ENCODE measurements at places on chromosomes 6 and 20.

DNA sequence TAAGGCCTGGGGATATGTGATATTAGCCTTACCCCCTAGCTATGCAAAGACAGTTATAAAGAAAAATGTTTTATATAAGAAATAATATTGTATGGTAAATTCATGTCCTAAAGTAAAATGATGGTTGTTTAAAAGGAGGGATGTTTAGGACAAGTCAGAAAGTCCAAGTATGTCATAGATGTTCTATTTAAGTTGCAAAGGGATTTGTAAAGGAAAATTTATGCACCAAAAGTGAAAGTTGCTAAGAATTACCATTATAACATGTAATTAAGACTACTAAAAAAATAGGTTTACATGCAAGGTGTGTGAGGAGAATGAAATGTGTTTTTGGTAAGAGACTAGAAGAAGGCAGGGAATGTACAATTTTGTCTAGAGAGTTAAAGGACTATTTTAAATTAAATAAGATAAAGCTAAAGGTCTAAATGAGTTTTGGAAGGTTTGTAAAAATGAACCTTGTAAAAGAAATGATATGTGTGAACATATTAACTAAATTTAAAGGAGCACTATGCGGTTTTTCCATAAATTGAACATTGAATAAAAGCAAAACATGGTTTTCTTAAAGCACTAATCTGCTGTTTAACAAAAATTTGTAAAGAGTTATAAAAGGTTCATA lies 22.7 kb upstream of the GOPC start:
- no peak for DNase-seq

DNA sequence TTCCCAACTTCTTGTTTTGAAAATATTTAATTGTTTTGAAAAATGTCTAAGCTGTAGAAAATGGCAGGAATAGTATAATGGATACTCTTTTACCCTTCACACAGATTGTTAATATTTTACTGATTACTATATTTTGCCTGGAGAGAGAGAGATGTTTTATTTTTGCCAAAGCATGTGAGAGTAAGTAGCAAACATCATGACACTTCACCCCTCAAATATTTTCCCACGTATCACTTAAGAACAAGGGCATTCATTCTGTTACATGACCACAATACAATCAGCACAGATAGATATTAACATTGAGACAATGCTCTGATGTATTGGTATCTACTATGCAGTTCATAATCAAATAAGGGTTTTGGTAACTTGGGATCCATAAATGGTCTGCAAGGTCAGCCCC lies 116.5 kb downstream of the CCDC170 start:
- no peak for DNase-seq

- DNase-seq, result no peak
Measured at GRCh38 chr6:113276601-113277000, 580.5 kb upstream of the MARCKS start.

DNA sequence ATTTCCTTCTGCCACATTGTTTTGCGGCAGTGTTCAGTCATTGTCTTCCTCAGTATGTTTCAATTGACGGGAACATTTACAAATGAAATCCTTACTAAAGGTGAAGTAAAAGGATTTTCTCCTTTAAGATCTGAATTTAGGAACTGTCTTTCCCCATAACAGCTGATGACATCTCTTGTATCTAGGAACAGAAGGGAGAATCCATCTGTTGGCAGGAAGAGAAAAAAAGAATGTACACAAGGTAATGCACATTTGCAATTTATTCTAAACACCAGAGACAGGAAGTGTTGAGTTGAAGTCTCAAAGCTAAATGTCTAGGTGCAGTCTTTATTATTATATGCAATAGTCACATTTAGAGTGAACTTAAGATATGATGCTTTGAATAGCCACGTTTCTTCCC lies 334.5 kb downstream of the HDGFL1 start:
- no peak for DNase-seq

DNA sequence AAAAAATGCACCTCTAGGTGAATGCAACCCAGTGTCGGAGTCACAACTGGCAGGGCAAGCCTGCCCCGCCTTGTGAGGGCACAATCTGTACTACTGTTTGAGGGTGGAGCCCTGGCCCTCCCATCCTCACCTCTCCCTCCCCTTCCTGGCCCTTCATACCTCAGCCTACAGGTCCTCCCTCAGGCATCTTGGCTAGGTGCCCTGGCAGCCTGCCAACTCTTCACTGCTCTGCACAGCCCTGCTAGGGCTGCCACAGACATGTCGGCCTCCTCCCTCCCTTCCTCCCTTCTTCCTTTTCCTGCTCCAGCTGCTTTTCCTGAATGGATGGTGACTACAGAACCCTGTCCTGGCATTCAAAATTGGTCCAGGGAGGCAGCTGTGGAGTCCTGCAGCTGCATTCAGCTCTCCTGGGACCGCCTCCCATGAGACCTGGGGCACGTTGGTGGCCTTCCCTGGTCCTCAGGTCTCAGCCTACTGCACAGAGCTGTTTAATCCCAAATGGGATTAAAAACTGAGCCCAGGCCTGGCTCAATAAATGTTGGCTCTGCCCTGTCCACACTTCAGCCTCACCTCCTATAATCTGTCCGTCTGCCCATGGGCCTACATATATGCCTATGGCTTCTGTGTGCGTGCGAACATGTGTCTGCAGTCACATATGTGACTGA lies 52.7 kb downstream of the CDH22 start:
- no peak for DNase-seq

DNA sequence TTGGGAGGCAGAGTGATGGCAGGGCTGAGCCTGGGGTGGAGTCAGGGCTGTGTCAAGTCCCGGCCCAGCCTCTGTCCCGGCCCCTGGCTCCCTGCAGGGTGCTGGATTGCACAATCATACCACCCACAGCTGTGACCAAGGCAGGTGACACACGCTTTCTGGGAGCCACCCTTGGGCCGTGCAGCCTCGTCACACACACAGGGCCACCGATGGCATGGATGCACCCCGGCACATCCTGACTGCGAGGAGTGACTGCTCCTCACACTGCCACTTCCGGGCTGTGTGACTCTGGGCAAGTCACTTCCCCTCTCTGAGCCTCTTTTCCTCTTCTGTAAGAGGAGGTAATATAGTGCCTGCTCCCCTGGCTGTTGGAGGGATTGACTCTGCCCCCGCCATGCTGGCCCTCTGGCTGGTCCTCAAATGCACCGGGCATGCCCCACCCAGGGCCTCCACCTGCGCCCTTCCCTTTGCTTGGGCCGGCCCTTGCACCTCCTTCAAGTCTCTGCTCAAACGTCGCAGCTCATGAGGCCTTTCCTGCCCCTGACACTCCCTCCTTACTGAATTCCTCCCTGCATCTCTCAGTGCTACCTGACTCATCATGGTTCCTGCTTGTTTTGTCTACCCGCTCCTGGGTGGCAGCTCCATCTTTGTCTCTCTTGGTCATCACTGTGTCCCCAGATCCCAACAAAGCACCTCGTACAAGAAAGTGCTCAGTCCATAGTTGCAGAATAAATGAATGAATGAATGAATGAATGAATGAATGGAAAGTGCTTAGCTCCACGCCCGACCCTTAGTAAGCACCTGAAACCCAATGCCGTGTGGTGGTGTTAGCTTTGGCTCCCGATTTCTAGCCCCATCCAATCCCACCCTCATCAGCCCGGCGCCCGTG lies 93.5 kb downstream of the CEBPB start:
- DNase-seq, result no peak

DNA sequence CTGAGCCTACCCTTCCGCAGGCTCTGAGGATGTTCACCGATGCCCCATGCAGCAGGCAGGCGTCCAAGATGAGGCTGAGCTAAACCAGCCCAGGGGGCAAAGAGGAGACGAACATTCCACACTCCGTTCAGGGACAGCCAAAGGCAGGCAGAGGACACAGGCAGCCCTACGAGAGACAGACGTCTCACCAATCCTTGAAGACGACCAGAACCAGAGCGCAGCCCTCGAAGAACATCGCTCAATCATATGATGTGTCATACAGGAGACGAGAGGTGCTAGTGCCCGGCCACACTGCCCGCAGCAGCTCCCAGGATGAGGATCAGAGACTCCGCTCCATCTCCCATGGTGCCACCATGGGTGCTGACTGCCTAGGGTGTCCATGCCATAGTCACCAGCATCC lies 35.6 kb upstream of the TMEM181 start:
- no peak for DNase-seq

DNA sequence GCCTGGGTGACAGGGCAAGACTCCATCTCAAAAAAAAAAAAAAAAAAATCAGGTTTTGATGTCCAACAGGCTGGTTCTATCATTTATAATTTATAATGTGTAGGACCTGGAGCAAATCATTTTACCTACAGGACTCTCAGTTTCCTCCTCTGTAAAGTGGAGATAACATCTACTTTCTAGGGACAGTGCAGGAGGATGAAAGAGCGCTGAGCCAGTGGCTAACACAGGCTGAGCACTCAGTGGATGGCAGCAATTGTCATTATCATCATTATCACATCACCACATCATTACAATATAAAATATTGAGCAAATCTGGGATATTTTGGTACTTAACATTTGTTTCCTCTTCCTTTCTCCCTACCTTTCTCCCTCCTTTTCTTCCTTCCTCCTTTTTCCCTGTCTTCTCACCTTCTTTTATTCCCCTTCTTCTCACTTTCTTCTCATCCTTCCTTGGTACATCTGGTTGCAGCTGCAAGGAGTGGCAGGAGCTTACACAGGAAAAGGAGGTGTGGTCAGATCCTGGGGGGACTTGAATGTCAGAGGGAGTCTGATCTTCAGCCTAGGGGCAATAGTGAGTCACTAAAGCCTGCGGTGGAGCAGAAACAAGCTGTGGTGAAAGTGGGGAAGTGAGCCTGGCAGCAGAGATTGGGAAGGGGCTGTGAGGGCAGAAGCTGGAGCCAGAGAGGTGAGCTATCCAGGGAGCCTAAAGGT lies 24.6 kb upstream of the CTNNBL1 start:
- DNase-seq, result no peak

GRCh38 chr20:22984606-22985005 lies 50.5 kb upstream of the SSTR4 start:
- no peak for DNase-seq

Data from coronary artery (tissue), 2 donors.